Stimulated activated CD4-positive, alpha-beta T cell treated with anti-CD3 and anti-CD28 coated beads, Interleukin-4, amount 100 ng/mL, for 4 hours (primary cell): ENCODE measurements at places on chromosomes 3 and 15.

DNA sequence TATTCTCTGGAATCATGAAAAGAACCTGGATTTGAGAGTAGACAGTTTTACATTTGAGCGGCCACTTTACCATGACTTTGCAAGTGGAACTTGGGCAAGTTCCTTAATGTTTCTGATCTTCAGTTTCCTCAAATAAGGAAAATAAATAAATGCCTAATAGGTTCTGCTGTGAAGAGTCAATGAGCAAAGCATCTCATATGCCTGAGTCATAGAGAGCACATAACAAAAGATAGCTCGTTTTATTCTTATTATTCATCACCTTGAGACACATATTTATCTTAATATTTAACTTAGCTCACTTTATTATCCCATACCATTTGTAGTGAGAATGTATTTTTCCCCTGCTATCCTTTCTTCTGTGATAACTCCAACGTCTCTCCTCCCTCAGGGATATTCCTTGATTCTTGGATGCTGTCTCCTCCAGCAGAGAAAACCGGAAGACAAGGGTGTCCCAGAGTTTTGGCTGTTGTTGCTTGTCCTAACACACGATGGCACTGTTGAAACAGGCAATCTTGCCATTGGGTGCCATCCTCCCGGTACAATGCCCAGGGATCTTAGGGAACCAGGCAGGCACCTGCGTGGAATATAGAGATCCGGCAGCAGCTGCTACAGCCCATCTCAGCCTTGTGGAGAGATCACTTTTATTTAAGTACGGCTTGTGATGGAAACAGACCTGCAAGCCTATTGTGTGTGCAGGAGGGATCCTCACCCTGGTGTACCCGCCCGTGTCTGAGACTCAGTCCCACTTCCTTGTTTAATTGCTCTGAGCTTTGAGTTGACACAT lies 33.3 kb upstream of the VPS33B start:
- DNase-seq = peak; percentile 11

- peak; percentile 33 for DNase-seq
These were observed 5.8 kb upstream of the TOPAZ1 start for GRCh38 chr3:44235604-44236484.

- DNase-seq = no peak
These were observed 38.3 kb downstream of the RAB8B start for GRCh38 chr15:63227689-63228088.

DNA sequence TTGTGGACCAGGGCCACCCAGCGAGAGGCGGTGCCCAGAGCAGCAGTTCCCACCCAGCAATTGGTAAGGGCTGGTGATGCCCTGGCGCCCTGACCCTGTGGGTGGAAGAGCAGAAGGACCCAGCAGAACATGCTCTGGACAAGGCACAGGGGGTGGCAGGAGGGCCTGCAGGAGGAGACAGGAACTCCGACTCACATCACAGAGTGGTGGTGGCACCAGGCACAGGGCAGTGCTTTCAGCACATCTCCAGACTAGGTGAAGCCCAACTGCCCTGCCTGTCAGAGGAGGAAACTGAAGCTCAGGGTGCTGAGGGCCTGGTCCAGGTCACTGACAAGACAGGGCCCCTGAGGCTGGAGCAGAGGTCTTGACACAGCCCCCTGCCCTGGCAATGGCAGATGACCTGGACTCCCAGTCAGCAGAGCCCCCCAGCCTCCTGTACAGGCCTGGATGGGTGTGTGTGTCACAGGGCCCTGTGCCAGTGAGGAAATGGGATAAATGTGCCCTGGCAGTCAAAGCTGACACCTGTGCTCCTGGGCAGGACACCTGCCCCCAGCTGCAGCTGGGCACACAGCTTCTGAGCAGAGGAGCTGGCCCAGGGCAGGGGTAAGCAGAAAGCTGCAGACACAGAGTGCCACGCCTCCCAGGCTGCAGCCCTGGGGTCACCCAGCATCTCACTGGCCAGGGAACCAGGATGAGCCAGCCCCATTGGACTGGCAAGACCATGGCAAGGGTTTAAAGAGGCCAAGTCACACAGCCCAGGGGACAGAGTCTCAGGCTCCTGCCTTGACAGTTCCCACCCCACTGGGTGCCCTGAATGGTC lies 11.4 kb downstream of the KLF15 start:
- no peak for DNase-seq

- no peak for DNase-seq
These were observed 18.6 kb downstream of the CCR9 start for GRCh38 chr3:45904931-45905330.

DNA sequence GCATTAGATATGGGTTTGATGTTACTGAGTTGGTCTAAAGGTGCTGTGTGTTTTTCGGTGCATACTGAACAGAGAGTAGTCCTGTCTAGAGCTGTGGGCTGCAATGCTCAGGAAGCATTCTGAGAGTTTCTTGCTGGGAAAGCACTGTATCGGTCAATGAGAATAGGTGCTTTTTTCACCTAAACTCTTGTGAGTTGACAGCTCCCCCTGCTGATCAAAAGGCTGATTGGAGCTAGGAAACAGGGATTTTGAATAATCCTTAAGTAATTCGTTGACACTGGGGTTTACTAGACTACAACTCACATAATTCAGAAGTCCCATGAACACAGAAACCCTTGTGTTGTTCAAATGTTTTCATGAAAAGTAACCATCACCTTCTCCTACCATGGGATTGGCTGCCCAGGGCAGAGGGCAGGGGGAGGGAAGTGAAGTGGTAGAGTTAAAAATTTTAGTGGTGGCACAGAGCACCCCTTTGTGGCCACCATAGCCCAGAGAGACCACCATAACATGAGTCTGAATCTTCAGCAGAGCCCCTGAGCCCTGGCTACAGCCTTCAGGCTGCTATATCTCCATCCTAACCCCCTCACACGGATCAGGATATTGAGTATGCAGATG lies 13.0 kb upstream of the MANF start:
- DNase-seq = no peak

GRCh38 chr3:197298945-197299854 lies 788 bp upstream of the DLG1 start:
- DNase-seq = peak; percentile 13

DNA sequence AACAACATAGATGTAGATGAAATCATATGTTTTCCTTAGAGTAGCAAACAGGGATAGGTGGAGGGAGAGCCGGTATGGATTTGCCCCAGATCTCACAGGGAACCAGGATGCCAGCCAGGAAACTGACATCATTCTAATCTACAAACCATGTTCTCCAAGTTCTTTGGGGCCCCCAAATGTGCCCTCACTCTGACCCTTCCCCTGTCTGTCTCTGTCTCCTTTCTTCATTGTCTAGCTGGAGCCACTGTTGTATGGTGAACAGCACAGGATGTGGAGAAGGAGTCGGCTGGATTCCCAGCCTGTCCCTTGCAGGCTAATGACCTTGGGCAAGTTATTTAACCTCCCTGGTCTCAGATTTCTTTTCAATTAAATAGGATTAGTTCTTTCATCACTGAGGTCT lies 962 bp downstream of the ATP13A5 start:
- DNase-seq = no peak

DNA sequence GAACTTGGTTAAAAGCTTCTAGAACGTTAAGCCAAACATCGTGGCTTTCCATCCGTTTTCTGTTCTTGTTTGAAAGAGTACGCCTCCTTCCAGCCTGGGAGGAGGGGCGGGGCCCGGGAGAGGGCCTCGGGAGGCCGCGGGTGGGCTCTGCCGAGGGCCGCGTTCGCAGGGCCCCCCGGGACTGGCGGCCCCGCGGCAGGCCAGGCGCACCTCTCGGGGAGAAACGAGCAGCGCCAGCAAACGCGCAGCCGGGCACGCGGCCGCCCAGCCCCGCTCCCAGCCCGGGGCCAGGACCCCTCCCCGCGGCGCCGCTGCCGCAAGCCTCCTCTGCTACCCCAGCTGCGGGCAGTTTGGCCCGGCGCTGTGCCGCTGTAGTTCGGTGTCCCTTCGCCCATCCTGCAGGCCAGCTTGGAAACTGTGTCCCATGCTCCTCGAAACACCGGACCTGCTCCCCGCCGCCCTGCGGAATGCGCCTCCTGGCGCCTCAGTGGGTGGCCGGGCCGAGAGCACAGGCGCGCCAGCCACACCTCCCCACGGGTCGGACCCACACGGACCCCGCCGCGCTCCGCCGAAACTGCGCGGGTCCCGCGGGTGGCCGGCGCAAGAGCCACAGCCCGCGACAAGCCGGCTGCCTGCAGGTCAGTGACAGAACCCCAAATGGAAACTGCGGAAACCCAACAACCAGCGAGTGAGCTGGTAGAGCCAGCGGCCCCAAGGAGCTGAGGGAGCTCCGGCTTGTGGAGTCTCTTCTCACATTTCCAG lies 2.3 kb downstream of the OCA2 start:
- DNase-seq = no peak

DNA sequence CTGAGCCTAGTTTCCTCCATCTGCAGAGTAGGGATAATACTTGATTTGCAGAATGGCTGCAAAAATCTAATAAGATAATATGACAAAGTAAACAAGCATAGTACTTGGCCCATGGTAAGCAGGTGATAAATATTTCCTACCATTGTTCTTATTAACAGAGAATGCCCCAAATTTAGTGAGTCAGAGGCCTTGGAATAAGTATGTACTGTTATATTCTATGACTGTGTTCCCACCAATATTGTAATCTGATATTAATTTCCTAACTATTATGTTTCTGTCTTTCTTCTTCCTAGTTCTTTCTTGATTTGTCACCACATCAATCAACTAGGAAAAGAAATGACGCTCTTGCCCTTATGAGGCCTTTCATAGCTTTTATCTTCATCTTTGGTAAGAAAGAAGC lies 178.4 kb upstream of the SLC2A2 start:
- DNase-seq = no peak

- DNase-seq = no peak
These were observed 55.9 kb downstream of the CGNL1 start for GRCh38 chr15:57432141-57432741.

DNA sequence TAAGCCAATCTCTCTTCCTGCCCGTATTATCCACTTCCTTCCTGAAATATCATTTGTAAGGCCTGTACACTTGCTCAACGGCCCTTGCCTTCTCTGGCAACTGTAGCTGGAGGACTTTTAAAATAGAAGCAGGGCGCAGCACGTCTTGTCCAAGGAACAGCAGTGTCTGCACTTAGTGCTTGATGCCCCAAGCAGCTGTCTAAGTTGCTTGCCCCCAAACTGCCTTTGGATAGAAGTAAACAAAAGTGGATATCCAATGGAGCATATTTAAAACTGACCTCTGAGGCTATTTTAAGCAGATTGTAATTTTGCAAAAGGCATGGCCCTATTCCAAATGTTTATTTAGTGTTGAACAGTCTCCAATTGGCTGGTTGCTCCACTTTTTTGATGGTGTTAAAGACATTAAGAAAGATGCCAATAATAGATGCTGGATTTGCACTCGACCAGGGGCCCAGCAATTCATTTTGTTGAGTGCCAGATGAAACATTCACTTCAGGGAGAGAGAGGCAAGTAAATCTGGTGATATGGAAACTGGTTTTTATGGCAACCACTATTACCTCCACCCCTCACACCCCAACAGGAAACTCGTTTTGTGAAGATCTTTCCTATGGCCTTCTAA lies 526.8 kb upstream of the TBL1XR1 start:
- DNase-seq = no peak

- DNase-seq = no peak
These were observed 31.8 kb downstream of the DAG1 start for GRCh38 chr3:49501842-49502241.

GRCh38 chr3:52153389-52154096 lies 680 bp downstream of the POC1A start:
- no peak for DNase-seq

GRCh38 chr15:22980189-22981050 lies at the start of gene CYFIP1:
Gene CYFIP1, minus strand, starts transcription at chr15:22980368. Its CDS starts 33,083 bp downstream, at chr15:22947285.
- peak; percentile 25 for DNase-seq

- no peak for DNase-seq
These were observed 29.8 kb upstream of the DLG1 start for GRCh38 chr3:197328198-197328597.

DNA sequence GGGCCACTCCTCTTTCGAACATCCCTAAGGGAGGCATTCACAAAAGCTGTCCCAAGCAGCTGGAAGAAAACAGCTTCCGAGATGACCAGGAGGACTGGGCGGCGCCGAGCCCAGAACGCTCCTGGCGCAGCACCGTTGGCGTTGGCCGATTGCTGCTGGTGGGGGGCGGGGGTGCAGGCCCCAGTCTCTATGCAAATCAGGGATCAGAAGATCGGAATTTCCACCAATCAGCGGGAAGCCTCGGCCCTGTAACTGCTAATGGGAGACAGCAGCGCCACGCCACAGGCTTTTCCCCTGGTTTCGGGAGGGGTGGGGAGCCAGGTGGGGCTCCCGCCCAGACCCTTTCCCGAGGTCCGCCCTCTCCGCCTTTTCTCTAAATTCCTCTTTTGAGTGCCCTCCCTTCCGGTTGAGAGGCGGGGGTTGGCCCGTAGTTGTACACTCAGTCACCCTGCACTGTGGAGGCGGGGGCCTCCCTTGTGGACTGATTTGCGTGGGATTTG lies 27.0 kb downstream of the HMCES start:
- DNase-seq = peak; percentile 34
